Endothelial cell (in vitro differentiated cells): ENCODE measurements at places on chromosomes 4 and X.

DNA sequence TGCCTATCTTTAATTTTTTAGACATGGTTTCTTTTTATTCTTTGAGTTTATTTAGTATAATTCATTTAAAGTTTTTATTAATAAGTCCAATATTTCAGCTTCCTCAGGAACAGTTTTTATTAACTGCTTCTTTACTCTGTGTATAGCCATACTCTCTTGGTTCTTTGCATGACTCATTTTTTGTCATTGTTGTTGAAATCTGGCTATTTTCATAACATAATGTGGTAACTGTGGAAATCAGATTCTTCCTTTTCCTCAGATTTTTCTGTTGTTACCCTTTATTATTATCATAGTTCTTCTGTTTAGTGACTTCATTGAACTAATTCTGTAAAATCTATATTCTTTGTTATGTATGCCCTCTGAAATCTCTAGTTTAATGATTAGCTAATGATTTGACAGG lies 124.9 kb upstream of the CYSLTR1 start:
- DNase-seq, result no peak

- no peak for DNase-seq
Observed at GRCh38 chrX:46582325-46582724, 8.8 kb downstream of the CHST7 start.

DNA sequence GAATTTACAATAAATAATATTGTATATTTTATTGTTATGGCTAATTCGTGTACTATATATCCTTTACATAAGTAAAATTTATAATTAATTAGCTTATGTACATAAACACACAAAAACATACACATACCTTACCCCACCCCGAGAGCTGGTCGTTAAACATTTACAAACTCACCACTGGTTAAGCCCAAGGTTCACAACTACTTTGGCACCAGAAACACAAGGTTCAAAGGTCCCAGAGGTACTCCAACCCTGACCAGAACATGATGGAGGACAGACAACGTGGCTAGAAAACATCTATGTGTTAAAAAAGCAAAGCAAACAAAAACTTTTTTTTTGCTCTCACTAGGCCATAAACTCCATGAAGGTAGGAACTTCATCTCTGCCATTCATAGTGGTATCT lies 37.7 kb downstream of the SLC25A5 start:
- no peak for DNase-seq

DNA sequence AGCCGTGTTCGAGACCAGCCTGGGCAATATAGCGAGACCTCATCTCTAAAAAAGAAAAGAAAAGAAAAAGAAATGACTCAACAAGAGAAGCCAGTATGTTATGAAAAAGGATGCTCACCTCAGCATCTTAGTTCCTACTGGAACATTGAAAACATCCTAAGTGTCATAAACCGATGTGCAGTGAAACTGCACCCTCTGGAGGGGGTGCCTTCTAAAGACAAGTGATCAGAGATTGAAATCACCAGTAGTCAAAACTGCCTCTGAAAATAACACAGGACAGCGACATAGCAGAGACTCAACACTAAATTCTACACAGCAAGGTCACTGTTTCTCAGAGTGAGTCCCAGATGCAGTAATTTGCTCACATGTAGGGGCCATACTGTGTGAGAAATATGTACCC lies 28.0 kb upstream of the ATP6AP2 start:
- DNase-seq, result no peak

DNA sequence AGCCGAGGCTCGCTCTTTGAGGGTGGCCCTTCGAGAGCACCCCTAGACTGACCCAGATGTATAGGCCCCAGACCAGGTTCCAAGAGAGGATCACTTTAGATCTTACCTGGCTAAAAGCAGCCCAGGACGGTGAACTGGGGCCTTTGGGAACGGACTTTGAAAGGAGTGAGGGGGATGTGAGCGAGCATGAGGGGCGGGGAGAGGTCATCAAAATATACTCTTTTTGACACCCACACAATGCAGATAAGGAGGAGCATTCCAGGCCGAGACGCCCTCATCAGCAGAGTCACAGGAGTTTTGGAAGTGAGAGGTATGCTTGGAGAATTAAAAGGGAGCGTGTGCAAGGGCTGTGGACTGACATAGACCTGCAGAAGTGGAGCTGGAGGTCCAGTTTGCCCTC lies 528 bp downstream of the NSDHL start:
- DNase-seq, result no peak

DNA sequence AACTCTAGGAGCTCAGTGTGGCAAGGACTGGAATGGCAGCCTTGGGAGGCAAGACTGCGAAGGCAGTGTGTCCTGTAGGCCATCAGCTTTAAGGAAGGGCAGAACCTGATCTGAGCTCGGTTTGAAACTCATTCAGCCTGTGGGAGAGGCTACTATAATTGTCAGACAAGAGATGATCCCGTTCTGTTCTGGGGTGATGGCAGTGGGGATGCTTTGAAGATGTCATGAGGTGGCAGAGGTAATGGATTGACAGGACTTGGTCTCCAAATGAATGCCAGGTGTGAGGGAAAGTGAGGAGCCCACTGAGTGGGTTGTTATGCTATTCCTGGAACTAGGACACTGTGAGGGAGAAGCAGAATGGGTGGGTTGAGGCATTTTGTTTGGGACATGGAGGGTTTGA lies 144.9 kb downstream of the PJA1 start:
- DNase-seq, result no peak

DNA sequence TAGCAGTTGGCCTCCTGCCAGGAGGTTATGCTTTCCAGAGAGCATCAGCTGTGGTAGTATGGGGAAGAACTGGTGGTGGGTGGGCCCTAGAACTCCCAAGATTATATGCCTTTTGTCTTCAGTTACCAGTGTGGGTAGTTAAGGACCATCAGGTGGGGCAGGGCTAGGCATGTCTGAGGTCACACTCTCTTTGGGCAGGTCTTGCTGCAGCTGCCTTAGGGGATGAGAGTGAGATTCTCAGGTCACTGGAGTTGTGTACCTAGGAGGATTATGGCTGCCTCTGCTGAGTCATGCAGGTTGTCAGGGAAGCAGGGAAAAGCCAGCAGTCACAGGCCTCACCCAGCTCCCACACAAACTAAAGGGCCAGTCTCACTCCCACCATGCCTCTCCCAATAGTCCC lies 172.9 kb upstream of the GYPA start:
- DNase-seq, result no peak

- no peak for DNase-seq
Observed at GRCh38 chr4:186781032-186781917, 57.6 kb upstream of the FAT1 start.

GRCh38 chr4:141739636-141740035 lies 103.3 kb downstream of the IL15 start:
- DNase-seq, result no peak

DNA sequence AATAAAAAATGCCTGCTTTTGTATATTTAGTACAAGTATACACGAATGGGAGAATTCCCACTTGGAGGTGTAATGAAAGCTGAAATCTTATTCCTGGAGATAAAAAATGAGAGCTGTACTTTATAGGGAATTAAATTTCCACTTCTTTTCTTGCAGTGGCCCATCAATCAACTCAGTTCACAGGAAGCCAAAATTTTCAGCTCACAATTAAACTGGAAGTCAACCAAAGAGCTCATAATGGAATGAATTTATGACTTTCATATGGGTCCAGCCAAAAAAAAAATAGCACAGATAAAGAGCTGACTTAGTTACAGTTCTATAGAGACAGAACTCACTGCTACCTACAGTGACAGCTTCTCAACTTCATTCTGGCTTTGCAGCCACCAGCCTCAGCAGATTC lies 115.2 kb upstream of the TBC1D9 start:
- no peak for DNase-seq

GRCh38 chrX:12610079-12610478 lies 181.1 kb upstream of the PRPS2 start:
- no peak for DNase-seq

- DNase-seq, result no peak
Observed at GRCh38 chrX:66126662-66127061, 37.4 kb upstream of the HEPH start.

- no peak for DNase-seq
Observed at GRCh38 chr4:140876615-140877364, 120.6 kb upstream of the TBC1D9 start.

DNA sequence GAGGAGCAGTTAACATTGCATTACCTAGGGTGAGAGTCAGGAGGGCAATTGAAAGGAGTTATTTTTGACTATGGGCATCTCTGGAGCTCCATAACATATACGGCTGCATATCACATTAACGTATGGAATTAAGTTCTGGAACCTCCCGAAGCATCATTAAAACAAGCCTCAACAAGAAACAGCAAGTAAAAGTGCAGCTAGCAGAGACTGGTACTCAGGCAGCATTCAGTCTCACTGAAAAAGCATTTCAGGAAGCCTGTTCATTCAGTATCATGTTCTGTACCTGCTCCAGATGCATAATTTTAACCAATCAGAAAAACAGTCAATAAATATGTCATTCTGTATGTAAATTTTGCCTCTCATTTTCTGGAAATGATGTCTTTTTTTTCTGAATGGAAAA lies 299.6 kb downstream of the EPHA5 start:
- no peak for DNase-seq

- DNase-seq, result no peak
Observed at GRCh38 chr4:41176340-41176739, 38.0 kb downstream of the APBB2 start.

GRCh38 chrX:13837290-13837745 lies 20.4 kb upstream of the GPM6B start:
- no peak for DNase-seq

GRCh38 chrX:49199315-49199595 lies 738 bp downstream of the SYP start:
- DNase-seq, result no peak

DNA sequence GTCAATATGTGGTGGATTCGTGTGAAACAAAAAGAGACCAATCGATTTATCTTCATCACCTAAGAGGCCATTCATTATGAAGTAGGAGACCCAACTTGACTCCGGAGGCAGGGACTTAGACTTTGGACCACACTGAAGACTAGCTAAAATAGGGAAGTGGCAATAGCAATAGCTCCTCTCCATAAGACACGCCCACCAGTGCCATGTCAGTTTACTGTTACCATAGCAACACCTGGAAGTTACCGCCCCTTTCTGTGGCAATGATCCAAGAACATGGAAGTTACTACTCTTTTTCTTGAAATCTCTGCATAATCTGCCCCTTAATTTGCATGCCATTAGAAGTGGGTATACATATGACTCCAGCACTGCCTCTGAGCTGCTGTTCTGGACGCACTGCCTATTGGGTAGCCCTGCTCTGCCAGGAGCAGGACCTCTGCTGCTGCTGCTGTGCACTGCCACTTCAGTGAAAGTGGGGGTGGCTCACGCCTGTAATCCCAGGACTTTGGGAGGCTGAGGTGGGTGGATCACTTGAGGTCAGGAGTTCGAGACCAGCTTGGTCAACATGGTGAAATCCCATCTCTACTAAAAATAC lies 163.2 kb downstream of the PRKX start:
- no peak for DNase-seq

DNA sequence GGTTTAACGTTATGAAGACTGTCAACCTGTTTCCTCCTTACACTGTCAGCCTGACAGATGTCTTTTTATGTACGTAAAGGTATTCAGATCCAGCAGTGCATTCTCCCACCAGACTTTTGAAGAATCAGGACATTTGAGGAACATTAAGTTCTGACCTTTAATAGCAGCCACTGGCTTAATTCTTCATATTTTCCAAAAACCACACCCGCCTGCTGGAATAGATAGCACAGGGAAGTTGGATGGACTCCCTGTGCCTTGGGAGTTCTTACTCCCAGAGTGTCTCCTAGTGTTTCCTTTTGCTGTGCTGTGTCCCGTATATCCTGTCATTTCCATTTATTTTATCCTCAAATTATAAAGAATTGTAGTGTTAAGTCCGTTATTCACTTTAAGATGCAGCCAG lies 94.5 kb downstream of the AFF1 start:
- DNase-seq, result no peak

DNA sequence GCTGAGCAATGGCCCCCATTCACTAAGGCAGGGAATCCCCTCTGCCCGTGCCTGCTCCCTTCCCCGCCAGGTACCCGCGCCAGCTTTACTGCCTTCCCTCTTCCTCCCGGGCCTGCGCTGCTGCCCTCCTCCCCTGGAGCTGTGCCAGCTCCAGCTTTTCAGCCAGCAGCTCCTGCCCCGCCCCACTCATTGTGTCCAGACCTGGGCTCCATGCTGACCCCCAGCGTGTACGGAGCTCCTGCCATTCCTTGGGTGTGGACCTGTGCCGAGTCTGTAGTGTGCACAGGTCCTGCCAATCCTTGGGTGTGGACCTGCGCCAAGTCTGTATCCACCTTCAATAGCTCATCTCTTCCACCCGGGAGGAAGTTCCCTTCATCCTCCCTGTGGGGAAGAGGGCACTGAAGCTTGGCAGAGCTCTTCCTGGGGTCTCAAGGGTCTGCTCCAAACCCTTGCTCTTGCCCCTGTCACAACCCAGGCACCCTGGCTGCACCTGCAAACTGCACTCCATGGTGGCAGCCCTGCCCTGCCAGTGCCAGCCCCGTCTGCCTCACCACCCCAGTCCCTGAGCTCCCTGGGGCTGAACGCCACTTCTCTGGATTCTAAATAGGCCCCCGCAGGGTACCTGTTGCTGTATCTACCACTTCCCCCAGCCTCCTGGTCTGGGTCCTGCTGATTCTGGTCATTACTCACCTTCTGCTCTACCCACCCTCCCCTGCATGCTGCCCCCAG lies 63.9 kb downstream of the TRMT44 start:
- no peak for DNase-seq

DNA sequence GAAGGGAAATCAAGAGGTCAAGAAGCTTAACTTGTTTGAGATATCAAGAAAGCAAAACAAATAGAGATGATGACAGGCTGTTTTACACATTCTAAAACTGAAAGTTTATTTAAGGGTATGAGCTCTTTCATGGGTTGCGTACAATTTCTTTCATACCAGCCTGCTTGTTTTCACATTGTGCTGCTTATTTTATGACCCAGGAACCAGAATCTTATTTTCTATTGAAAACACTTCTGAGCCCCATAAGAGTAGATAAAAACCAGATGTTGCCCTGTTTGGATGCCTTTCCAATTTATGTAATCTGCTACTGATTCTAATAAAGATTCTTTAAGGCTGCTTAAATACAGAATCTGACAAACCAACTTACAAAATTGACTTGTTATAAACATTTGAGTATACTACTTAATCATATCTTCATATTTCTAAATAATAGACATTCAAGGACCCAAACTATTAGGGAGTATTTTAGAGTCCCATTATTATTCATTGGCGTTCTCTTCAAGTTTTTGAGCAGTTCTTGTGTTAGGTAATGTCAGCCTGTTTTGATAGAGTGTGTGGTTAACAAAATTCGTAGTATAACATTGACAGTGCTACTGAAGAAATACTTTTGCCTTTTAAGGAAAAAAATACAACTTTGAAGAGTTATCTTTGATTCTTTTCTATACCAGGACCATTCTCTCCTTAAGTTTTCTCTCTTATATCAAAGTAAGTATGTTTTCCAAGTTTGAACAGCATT lies 74.4 kb downstream of the PDLIM5 start:
- DNase-seq, result no peak
